ENCODE measurements at places on chromosomes 12 and 14. TPM values are rescaled to one million over a fixed set of nuclear protein-coding genes. Genes with fewer than 3 reads are reported as not detected.

Gene PPP4R4
- polyA plus RNA-seq: 0.13 TPM

Gene TMX1
- polyA plus RNA-seq: 27.5 TPM

Gene SIRT4
- polyA plus RNA-seq: 4.9 TPM

Gene MAP4K5
- 29.5 TPM for polyA plus RNA-seq

Gene SLC17A8
- 0.06 TPM for polyA plus RNA-seq

Gene CD69
- polyA plus RNA-seq: 0.61 TPM

Gene RGS6
- polyA plus RNA-seq: 6.0 TPM

Gene JPH4
- 0.66 TPM for polyA plus RNA-seq
